PC-3 (cell line): ENCODE measurements at places on chromosomes 1 and 21.

DNA sequence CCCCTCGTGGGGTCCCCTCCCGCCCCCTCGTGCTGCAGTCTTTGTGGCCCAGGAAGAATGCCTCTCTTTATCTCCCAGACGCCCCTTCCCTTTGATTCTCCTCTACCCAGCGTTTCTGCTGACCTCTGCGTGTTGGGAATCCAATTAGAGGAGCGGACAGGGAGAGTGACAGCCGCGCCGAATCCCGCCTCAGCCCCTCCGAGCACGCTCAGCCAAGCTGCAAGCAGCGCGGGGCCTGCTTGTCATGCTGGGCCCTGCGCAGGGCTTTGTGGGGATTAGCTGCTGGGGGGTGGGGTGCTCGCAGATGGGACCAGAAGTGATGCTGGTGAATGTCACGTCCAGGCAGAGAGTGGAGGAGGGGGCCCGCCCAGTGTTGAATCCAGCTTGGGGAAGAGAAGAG, 91.1 kb downstream of the EPHB2 start:
- no peak for DNase-seq

DNA sequence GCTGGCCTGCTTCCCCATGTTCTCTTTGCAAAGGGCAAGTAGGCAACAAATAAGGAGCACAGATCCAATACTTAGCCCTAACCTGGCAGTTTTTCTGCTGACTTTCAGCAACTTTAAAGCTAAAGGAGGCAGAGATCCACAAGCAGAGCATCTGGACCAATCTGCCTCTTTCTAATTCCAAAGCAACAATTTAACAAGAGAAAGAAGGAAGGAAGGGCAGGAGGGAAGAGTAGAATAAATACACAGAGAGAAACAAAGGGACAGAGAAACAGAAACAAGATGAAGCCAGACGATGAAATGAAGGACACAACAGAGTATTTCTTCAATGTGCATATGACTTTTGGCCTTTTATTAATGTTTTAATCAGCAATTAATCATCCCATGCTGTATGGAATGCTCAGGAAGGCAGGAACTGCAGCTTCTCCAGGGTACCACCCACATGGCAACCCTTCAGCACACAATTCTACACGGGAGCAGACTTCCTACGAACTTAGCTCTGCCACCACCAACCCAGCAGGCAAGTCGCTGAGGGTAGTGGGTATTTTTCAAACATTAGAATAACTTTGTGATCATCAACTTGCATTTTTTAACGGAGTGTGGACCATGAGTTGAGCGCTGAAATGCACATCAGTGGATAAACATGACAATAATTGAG, 15.3 kb downstream of the CLCC1 start:
- DNase-seq = no peak

GRCh38 chr1:209567698-209568175, 15.8 kb upstream of the CAMK1G start:
- peak; percentile 75 for DNase-seq

GRCh38 chr1:108079440-108080025, 114.6 kb upstream of the VAV3 start:
- DNase-seq = no peak

GRCh38 chr1:11918799-11919519, 7.3 kb downstream of the KIAA2013 start:
- DNase-seq = peak; percentile 86

DNA sequence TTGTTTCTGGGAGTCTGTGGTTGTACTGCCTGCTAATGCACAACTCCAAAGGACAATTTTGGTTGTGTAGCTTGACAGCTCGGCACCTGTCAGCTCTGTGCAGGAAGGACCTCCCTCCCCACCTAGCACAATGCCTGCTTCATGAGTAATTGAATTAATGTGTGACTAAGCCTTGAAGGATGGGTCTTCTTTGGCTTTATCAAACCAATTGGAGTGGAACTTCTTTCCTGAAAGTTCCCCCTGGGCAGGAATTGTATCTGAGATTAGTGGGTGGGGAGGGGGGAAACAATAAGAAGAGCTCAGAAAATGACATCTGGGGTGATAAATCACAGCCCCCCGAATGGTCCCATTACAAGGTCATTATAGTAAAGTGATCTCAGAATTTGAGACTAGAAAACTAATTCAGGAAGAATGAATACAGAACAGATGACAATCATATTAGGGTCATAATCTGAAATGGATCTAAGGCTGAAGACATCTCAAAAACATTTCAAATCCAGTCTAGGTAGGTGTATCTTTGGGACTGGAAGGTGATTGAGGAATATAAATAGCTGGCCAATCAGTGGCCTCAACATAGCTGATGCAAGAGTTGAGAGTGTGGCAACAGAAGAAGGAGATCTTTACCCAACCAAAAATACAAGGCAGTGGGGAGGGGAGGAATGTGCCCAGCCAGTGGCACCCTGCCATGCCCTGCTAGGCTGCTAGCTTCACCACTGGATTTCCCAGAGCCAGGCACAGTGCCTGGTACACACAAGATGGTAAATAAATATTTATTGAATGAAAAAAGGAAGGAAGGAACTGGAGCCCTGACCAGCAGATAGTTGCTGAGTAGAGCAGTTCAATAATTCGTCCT, 10.1 kb upstream of the SESN2 start:
- peak; percentile 88 for DNase-seq

DNA sequence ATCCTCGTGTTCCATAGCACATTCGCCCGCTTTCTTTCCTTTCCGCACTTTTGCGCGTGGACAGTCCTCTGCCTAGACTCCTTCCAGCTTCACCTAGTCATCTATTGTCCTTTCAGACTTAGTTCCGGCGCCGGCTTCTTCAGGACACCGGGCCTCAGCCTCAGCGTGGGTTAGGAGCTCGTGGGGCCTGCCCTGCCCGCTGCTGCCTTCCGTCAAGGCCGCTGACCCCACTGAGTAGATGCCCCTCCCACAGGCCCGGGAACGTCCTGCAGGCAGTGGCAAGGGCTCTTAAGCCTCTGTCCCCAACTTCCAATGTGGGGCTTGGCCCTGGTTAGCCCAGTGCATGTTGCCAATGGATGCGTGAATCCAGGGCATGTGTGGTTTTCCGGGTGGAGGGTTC, 11.4 kb downstream of the DMRTB1 start:
- no peak for DNase-seq

- no peak for DNase-seq
These were observed 3.1 kb downstream of the FOXD3 start for GRCh38 chr1:63325279-63325985.

DNA sequence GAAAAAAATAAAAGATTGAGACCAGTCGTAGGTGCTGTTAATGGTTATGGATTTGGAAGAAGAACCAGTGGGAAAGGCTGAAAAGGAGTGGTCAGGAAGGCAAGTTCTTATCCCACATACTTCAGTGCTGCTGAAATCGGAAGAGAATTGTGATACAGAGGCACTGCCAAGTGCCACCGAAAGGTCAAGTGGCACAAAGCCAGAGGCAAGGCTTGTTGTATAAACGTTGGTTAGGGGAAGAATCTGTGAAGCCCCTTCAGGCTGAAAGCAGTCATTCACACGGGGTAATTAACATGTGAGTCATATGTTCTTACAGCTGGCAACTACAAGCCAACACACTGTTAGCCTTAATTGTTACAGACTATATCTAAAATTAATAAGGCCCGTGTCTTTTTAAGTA, 48.8 kb downstream of the ZBTB40 start:
- no peak for DNase-seq

- peak; percentile 50 for DNase-seq
These were observed 14.0 kb downstream of the TGFBR3 start for GRCh38 chr1:91872000-91872399.

DNA sequence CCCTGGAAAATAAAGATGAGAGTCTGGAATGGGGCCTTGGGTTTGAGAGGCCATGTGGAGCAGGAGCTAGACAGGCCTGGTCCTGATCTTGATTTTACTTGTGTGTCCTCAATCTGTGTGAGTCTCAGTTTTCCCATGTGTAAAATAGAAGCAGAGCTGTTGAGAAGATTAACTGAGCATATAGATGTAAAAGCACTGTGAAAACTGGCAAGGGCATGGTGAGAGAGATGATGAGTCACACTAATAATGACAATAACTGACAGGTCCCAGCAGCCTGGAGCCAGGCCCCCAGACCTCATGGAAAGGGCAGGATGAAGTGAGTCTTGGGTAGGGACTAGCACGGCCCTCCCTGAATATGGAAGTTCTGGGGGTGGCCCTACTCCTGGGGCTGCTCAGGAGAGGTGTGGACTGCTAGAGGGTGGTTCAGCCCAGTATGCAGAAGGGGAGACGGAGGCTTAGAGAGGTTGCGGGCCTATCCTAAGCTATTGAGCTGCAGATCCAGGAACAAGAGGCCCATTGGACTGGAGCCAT, 2.8 kb upstream of the AHDC1 start:
- peak; percentile 52 for DNase-seq

DNA sequence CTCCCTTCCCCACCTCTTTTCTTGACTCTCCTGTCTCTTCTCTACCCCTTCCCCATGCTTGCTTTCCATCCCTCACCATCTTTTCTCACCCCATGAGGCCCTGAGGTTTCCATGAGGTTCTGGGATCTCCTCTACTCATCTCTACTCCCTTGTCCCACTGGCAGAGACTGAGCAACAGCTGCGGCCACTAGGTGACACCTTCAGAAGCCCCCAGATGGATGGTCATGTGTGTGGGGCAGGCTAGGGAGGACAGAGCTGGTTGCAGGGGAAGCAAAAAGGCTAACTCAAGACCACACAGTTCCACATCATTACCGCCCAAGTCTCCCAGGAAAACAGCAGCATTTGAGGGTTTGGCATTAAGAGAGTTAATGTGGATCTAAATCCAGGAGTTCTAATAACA, 45.0 kb downstream of the LRRN2 start:
- DNase-seq = no peak

DNA sequence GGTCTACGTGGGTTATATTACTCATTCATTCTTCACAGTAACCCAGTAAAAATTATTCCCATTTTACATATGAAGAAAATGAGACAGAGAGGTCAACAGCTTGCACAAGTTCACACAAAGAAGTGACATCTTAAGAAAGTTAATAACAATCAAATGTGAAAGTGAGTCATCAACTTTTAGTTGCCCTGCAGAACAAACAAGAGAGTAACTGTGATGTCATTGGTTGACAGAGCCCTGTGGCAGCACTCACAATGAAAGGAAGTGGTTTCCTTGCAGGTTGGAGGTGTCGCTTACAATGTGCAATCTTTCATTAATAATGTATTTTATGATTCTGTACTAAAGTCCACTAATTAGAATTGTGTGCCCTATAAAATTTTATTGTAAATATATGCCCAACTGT, 369.6 kb downstream of the RYR2 start:
- DNase-seq = peak; percentile 3

- no peak for DNase-seq
These were observed 573.3 kb downstream of the PTPRU start for GRCh38 chr1:29809446-29810120.

DNA sequence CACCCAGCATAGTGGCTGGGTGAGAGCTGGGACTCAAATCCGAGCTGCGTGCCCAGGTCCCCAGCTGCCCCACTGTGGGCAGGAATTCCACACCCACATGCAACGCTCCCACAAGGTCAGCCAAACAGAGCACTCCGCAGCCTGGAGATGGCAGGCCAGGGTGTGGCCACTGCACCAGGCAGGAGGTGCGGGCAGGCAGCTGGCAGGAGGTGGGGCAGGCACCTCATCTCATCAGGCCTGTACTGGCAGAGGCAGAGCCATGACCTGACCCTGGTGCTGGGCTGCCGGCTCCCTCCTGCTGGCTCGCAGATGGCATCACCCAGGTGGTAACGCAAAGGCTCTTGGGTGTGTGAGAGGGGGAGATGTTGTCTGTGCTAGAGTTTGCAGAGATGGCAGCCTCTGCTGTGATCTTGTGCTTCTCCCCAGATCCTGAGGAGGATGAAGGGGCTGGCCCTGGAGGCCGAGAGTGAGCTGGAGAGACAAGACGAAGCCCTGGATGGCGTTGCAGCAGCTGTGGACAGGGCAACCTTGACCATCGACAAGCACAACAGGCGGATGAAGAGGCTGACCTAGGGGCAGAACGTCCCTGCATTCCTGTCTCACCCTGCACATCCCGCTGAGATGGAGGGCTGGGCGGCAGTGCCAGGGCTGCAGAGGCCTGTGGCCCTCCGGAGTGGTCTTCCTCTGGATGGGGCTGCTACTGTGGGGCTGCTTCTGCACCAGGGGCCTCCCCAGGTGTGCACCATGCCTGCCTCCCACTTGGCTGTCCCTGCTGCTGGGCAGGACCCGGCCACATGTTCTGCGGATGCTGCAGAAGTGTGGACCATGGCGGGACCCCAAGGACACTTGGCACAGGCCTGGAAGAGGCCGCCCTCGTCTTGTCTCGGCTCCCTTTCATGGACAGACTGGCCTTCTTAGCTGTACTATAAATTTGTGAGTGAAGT, 35.1 kb upstream of the PRSS38 start:
- DNase-seq = no peak
